ENCODE measurements at places on chromosomes 2 and 18. TPM values are rescaled to one million over a fixed set of nuclear protein-coding genes. Genes with fewer than 3 reads are reported as not detected.

DNA sequence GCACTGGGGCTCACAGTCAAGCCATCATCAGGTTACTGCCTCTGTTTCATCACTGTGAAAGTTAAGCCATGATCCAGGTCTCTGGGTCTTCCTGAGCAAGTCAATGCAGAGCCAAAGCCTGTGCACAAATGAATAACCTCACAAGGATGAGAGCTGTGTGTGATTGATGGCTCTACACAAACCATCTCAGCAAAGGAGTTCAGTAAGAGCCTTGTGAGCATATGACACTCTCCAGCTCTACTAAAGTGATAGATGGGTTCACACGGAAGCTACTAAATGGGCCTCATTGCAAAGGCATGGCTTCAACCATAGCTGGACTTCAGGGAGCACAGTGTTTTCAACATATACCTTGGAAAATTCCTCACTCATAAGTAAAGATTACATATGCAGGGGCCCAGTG is 101.5 kb downstream of the AFF3 start:
- DNase-seq: no peak
- no peak overlapping the region for H3K27ac ChIP-seq
- H3K36me3 ChIP-seq: no peaks in the 10 kb centered on the region
- peaks cover 5% of the 10 kb centered on the region for H3K27me3 ChIP-seq
- no peaks in the 10 kb centered on the region for H3K4me1 ChIP-seq

DNA sequence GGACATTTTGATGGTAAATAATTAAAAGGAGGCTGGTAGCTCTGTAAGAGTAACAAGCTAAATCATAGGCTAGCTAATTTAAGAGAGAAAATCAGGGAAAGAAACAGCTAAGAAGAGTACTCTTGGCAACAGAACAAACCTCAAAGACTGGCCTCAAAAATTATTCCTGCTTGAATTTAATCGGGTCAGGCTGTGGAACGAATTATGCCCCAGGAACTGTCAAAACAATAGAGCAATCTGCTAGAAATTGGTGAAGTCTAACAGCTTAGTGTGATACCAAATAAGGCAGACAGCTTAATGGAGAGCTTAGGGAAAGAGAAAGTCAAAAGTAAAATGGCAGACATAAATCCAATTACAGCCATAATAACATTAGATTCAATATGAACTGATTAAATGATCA is 215.7 kb downstream of the MREG start:
- H3K4me1 ChIP-seq: no peaks in the 10 kb centered on the region
- no peak overlapping the region for H3K27ac ChIP-seq
- DNase-seq: no peak
- H3K4me3 ChIP-seq: no peak overlapping the region
- H3K27me3 ChIP-seq: no peaks in the 10 kb centered on the region

GRCh38 chr2:26623541-26624495 is 17.3 kb downstream of the CIB4 start:
- H3K27me3 ChIP-seq: no peaks in the 10 kb centered on the region
- H3K4me3 ChIP-seq: no peak overlapping the region
- no peaks in the 10 kb centered on the region for H3K36me3 ChIP-seq
- H3K4me1 ChIP-seq: no peaks in the 10 kb centered on the region
- no peak for DNase-seq

- no peak for DNase-seq
- H3K27me3 ChIP-seq: no peaks in the 10 kb centered on the region
- H3K27ac ChIP-seq: no peak overlapping the region
- H3K4me3 ChIP-seq: no peak overlapping the region
- H3K36me3 ChIP-seq: no peaks in the 10 kb centered on the region
These were observed 139.4 kb upstream of the SERTAD2 start for GRCh38 chr2:64792995-64793639.

DNA sequence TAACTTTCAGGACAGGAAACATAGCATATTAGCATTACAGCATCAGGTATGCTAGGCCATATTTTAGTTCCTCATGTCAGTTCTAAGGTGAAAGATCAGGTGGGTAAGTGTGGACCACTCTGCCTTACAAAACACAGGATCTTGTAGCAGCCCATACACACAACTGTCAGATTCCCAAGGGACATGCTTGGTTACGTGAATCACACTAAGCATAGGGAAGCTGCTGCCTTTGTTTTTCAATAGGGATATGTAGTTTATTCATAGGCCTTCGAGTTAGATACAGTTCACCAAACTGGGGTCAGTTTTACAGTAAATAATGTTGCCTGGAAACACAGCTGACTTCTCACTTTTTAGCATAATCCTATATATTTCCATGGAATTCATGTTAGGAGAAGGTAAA is 116.1 kb upstream of the OTX1 start:
- no peaks in the 10 kb centered on the region for H3K4me1 ChIP-seq
- no peaks in the 10 kb centered on the region for H3K36me3 ChIP-seq
- no peak overlapping the region for H3K27ac ChIP-seq
- no peak for DNase-seq
- no peak overlapping the region for H3K4me3 ChIP-seq

- H3K27me3 ChIP-seq: no peaks in the 10 kb centered on the region
- DNase-seq: no peak
- H3K4me3 ChIP-seq: no peak overlapping the region
- H3K36me3 ChIP-seq: no peaks in the 10 kb centered on the region
These were observed 20.8 kb downstream of the CCDC85A start for GRCh38 chr2:56204556-56204955.

The KIDINS220 gene
- 58.8 TPM for total RNA-seq

DNA sequence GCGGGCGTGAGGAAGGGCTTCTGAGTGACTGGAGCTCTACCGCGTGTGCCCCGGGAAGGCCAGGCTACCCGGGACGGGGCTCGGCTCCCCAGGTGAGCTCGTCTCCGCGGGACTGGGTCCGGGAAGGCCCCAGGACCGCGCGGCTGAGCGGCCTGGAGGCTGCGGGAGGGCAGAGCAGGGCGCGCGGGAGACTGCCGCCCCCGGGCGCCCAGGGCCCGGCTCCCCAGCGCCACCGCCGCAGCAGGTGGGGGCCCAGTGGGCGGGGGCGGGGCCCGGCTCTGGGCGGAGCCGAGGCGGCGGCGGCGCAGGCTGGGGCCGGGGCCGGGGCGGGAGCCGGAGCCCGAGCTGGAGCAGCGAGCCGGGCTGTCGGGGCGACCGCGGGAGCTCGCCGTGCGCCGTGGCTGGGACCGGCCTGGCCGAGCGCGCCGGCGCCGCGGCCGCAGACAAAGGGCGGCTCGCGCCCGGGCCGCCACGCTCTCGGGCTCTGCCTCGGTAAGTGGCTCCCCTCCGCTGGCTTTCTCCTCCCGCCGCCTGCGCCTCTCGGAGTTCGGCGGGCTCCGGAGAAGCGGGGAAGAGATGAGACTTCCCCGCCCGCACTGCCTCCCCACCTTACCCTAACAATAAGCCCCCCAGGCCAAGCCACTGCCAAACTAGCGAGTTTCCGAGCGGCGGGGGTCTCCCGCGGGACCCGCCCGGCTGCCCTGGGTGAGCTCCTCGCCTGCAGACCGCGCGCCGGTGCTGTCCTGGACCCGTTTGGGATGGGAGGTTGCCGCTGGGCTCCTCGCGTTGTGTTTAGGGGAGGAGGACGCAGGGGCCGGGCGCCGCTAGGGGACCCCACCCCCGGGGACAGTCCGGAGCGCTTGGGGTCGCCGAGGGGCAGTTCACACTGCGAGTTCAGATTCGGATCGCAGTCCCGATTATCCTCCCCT is at the start of gene MAPK4:
TSS of gene MAPK4 (plus strand) at position 336 of the 929 bp plus-strand sequence. CDS start 103,872 bp downstream, outside the sequence.
- peak within 1 kb of the TSS; percentile 72 for H3K27ac ChIP-seq
- peak within 1 kb of the TSS; percentile 83 for H3K4me3 ChIP-seq
- H3K4me1 ChIP-seq: peaks cover 10% of the 10 kb centered on the region
- peak; percentile 21 for DNase-seq
- H3K27me3 ChIP-seq: no peaks in the 10 kb centered on the region

The TBR1 gene
- not detected for total RNA-seq

DNA sequence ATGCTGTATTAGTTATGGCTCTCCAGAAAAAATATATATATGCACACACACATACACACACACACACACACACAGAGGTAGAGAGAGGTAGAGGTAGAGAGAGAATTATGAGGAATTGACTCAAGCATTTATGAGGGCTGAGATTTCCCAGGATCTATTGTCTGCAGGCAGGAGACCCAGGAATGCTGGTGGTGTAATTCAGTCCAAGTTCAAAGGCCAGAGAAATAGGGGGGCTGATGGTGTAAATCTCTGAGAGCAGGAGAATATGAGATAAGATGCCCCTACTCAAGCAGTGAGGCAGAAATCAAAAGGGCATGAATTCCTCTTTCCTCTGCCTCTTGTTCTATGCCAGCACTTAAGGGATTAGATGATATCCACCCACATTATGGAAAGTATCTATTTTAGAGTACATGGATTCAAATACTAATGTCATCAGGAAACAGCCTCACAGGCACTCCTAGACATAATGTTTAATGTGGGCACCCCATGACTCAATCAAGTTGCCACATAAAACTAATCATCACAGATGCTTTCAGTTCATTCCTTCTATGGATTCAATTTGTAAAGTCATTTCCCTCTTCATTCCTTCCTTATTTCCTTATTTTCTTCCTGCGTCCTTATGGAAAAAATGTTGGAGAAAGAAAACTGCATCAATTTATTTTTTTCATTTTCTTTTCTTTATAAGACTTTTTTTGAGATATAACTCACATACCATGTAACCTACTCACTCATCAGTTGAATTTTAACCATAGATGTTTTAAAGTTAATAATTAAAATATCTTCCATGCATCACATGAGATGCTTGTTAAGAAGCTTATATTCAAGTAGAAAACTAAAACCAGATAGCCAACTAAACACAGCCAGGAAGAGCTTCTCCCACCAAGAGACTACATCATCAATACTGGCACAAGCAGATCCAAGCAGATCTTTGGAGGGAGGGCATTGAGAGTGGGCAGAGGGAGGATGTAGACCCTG is 406.2 kb downstream of the MBD2 start:
- no peaks in the 10 kb centered on the region for H3K36me3 ChIP-seq
- no peak overlapping the region for H3K27ac ChIP-seq
- no peaks in the 10 kb centered on the region for H3K27me3 ChIP-seq

GRCh38 chr2:95728878-95729596 is 137.2 kb downstream of the TRIM43 start:
- no peak overlapping the region for H3K4me3 ChIP-seq
- no peaks in the 10 kb centered on the region for H3K4me1 ChIP-seq
- H3K27ac ChIP-seq: no peak overlapping the region
- H3K27me3 ChIP-seq: no peaks in the 10 kb centered on the region

The FAM228A gene
- total RNA-seq: 0.39 TPM

GRCh38 chr18:63907664-63908063 is at the start of gene SERPINB10:
TSS of gene SERPINB10 (plus strand) at chr18:63907958. CDS start at chr18:63915511, 7,553 bp downstream.
- H3K27ac ChIP-seq: no peak within 1 kb of the TSS
- no peak within 1 kb of the TSS for H3K4me3 ChIP-seq
- H3K27me3 ChIP-seq: no peaks in the 10 kb centered on the region
- H3K4me1 ChIP-seq: no peaks in the 10 kb centered on the region
- no peak for DNase-seq
- no peaks in the 10 kb centered on the region for H3K36me3 ChIP-seq

- no peak overlapping the region for H3K27ac ChIP-seq
- no peak for DNase-seq
- no peaks in the 10 kb centered on the region for H3K36me3 ChIP-seq
- no peak overlapping the region for H3K4me3 ChIP-seq
- no peaks in the 10 kb centered on the region for H3K4me1 ChIP-seq
These were observed 356.2 kb upstream of the SMIM21 start for GRCh38 chr18:75783566-75784281.

The APCDD1 gene
- total RNA-seq: 13.0 TPM

DNA sequence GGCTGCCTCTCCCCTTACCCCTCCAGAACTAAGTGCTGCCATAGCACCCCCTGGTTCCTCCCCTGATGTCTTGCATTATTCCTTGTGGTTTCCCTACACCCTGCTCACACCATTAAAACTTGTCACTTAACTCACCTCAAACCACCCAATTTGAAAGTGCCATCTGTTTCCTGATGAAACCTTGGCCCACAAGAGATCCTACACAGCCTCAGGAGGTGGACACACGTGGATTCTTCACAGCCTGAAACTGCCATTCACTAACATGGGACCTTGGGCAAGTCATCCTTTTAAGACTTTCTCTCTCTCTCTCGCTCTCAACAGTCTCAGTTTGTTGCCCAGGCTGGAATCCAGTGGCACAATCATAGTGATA is 27.5 kb upstream of the FAM124B start:
- H3K27me3 ChIP-seq: no peaks in the 10 kb centered on the region
- DNase-seq: no peak
- H3K4me3 ChIP-seq: no peak overlapping the region
- H3K36me3 ChIP-seq: no peaks in the 10 kb centered on the region

Data from gastrocnemius medialis (tissue), 4 donors.